ENCODE measurements at places on chromosomes 3 and 15.

GRCh38 chr15:71116366-71116765, 1.1 kb downstream of the THSD4 start:
- no peak for DNase-seq

DNA sequence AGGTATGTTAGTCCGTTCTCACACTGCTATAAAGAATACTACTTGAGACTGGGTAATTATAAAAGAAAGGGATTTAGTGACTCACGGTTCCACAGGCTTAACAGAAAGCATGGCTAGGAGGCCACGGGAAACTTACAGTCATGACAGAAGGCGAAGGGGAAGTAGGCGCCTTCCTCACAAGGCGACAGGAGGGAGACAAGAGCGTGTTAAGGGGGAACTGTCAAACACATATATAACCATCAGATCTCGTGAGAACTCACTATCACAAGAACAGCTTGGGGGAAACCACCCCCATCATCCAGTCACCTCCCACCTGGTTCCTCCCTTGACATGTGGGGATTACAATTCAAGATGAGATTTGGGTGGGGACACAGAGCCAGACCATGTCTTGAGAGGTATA, 30.4 kb downstream of the SPRED1 start:
- no peak for DNase-seq

DNA sequence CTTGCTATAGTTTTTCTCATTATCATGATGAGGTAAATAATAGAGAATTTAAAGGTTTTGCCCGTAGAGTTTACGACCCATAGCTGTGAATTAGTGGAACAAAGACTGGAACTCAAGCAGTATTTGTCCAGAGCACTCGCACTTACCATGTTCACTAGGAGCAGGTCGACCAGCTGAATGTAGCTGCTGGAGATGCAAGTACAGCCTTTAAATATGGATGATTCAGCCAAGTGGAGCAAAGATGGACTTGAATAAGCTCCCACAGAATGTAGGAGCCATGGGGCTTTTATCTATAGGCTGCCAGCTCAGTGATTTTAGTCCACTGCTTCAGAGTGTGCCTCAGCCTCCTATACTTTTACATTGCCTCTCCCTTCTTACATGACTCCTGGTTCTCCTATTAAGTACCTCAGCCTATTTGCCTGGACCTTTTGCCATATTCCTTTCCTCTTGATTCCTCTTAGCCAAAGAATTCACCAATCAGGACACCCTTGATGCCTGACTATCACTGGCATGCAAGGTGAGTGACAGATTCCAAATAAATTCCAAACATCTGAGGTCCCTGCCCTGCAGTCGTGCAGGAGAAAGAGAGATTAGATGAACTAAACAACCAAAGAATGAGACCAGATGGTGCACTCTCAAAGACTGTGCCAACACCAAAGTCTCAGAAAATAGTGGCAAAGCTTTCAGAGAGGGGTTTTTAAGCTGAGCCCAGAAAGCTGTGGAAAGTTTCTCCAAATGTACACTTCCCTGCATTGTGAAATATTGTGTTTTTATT, 3.9 kb downstream of the MKRN3 start:
- DNase-seq = no peak

DNA sequence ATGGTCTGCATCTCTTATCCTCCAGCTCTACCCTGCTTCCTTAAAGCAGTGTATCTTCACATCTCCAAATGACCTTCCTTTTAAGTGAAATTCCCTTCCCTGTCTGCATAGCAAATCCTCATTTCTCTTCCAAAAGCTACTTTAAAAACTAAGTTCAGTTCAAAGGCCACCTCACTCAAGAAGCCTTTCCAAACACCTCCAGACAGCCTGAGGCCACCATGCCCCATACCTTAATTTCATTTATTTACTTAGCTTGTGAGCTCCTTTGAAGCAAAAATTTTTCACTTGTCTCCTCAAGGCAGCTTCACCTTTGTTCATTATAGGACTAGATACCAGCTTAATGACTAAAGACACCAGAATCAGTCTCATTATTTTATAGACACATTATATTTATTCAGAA, 39.4 kb downstream of the PIGB start:
- DNase-seq = no peak

DNA sequence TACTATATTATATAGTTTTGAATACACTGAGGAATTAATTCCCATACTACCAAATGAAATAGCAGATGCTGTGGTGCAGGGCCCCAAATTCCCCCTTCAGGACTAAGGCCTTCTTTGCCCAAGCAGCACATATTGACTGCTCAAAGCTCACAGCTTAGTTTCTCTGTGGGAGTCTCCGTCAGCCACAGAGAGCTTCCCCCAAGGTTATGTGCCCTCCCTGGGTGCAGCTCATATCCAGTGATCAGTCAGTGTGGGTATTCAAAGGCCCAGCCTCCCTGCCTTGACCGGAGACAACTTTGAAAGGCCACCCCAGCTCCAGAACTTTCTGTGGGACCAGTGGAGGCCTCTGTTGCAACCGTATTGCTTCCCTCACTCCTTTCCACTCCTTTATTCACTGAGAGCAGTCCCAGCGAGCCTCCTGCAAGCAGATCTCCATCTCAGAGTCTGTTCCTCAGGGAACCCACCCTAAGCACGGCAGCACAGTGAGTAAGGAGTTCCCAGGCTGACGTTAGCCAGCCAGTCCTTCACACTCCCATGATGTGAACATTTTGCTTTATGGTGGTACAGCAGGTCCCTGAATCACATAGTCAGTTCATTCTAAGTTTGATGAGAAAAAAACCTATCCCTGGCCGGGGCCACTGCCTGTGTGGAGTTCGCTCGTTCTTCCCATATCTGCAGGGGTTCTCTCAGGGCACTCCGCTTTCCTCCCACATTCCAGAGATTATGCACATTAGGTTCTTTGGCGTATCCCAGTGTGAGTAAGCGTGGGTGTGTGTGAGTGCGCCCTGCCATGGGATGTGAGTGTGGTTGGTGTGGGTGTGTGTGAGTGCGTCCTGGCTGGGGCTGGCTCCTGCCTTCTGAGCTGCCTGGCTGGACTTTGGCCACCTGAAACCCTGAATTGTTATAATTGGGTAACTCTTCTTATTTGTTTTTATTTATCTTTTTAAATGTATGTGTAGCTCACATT, 64.4 kb upstream of the PPARG start:
- no peak for DNase-seq

DNA sequence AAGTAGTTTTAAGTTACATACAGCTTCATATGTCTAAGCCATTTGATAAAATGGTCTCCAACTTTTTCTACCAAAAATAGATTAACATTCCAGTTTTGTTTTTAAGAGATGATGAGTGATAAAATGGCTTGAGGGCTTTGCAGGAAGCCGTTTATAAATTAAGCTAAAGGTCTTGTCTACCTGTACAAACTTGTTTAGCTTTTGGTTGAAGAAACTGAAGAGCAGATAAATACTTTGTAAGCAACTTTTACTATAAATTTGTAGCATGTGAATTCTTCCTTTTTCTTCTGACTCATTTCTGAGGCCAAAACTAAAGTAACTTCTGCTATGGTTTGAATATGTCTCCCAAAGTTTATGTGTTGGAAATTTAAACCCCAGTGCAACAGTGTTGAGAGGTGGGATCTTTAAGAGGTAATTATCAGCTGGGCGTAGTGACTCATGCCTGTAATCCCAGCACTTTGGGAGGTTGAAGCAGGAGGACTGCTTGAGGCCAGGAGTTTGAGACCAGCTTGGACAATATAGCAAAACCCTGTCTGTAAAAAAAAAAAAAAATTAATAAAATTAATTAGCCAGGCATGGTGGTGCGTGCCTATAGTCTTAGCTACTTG, 8.2 kb upstream of the NEDD4 start:
- no peak for DNase-seq

DNA sequence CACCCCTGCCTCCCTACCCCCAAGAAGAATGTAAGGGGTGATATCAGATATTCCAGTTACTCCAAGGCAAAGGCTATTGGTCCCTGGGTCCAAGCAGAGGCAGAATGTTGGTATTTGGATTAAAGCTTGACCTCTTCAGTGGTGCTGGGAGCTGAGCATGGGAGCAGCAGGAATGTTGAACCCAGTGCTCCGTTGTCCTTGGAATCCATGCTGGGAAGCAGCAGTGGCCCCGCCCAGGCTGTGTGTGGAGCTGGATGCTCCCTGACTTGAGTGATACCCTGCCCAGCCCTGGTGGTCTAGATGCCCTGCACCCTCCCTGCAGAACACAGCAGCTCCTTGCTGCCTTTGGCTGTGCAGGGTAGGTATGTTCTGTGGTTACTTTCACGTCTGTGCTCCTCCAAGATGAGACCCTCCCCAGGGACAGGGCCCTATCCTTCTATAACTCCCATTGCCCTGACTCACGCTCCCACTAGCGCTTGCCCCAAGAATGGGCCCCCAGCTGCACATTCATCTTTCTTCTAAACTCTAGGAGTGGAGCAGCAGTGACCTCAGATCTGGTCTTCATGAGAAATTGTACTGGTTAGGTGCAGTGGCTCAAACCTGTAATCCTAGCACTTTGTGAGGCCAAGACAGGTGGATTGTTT, 35.1 kb downstream of the UMPS start:
- no peak for DNase-seq

- DNase-seq = no peak
Observed at GRCh38 chr3:104907507-104907906, 459.2 kb upstream of the ALCAM start.

GRCh38 chr3:10548992-10549391, 43.6 kb upstream of the ATP2B2 start:
- DNase-seq = no peak

GRCh38 chr3:72187131-72187530, 402.2 kb upstream of the PROK2 start:
- DNase-seq = no peak

DNA sequence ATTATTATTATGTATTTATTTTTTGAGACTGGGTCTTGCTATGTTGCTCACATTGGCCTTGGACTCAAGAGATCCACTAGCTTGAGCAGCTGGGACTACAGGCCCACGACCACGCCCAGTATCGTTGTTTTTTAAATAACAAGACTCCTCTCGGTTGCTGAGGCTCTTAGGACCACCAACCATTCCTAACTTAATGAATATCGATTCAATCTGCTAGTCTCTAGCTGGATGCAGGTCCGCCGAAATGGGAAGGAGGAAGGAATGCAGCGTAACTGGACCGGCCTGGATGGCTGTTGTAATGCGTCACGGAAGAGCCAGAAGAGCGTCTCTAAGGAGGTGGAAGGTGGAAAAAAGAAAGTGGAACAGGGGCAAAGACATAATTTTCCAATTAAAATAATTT, 1.7 kb downstream of the ANXA2 start:
- no peak for DNase-seq

GRCh38 chr3:56884387-56884786, 82.6 kb upstream of the ARHGEF3 start:
- DNase-seq = no peak

DNA sequence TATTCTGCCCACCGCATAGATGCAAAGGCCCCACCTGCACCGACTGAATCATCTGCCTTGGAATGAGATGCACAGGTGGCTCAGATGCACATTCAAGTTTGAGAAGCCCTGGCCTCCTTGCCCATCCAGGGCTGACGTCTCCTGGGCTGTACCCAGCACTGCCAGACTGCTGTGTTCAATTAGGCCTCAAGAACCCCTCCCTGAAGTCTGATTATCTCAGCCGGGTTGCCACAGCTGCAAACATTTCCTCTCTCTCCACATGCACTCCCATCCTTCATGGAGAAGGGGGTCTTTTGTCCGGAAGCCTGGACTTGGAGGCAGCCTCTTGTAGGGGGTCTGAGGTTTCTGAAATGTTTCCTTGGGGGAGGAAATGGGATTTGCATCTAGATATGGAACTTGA, 459.4 kb upstream of the PROK2 start:
- DNase-seq = no peak

DNA sequence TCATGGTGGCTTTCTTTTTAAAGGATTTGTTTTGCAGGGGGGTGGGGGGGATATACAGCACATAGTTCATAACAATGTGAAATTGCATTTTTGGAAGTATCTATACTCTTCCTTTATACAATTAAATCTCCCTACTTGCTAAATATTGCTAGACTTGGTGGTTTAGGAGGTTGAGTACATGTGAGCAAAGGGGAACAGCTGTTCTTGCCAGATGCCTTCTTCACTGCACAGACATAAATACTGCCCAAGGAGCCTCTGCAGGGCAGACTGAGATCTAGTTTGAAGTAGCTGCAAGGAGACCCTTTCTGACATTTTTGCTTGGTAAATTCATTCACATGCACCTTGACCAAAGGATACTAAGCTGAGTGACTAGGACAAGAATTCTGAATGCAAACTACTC, 228.6 kb upstream of the IL12A start:
- no peak for DNase-seq

DNA sequence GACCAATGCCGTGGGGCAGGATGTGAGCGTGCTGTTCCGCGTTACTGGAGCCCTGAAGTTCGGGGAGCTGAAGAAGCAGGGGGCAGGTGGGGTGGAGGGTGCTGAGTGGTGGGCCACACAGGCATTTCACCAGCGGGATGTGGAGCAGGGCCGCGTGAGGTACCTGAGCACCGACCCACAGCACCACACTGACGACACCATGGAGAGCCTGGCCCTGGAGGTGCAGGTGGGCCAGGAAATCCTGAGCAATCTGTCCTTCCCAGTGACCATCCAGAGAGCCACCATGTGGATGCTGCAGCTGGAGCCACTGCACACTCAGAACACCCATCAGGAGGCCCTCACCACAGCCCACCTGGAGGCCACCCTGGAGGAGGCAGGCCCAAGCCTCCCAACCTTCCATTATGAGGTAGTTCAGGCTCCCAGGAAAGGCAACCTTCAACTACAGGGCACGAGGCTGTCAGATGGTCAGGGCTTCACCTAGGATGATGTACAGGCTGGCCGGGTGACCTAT, 179.6 kb downstream of the TBC1D2B start:
- DNase-seq = no peak

- DNase-seq = no peak
Observed at GRCh38 chr3:43098761-43099160, 7.1 kb downstream of the POMGNT2 start.

GRCh38 chr3:115790759-115791158, 167.4 kb downstream of the GAP43 start:
- DNase-seq = no peak
